ENCODE measurements at places on chromosomes 1 and 21. TPM values are rescaled to one million over a fixed set of nuclear protein-coding genes. Genes with fewer than 3 reads are reported as not detected.
A peak's percentile ranks its signal among the peaks of the same experiment; 100 is the strongest.

Gene LAX1
- polyA plus RNA-seq, result not detected

Gene HOOK1
- not detected for polyA plus RNA-seq

GRCh38 chr1:111097356-111098099 lies 42.4 kb downstream of the DRAM2 start:
- no peak for DNase-seq
- no peak overlapping the region for H3K27ac ChIP-seq
- H3K27me3 ChIP-seq, result no peaks in the 10 kb centered on the region

- no peak overlapping the region for H3K27ac ChIP-seq
- peaks cover 22% of the 10 kb centered on the region for H3K4me1 ChIP-seq
- DNase-seq, result no peak
- no peaks in the 10 kb centered on the region for H3K27me3 ChIP-seq
- H3K36me3 ChIP-seq, result peaks cover 3% of the 10 kb centered on the region
These were observed 42.3 kb downstream of the SSBP3 start for GRCh38 chr1:54363925-54364324.

DNA sequence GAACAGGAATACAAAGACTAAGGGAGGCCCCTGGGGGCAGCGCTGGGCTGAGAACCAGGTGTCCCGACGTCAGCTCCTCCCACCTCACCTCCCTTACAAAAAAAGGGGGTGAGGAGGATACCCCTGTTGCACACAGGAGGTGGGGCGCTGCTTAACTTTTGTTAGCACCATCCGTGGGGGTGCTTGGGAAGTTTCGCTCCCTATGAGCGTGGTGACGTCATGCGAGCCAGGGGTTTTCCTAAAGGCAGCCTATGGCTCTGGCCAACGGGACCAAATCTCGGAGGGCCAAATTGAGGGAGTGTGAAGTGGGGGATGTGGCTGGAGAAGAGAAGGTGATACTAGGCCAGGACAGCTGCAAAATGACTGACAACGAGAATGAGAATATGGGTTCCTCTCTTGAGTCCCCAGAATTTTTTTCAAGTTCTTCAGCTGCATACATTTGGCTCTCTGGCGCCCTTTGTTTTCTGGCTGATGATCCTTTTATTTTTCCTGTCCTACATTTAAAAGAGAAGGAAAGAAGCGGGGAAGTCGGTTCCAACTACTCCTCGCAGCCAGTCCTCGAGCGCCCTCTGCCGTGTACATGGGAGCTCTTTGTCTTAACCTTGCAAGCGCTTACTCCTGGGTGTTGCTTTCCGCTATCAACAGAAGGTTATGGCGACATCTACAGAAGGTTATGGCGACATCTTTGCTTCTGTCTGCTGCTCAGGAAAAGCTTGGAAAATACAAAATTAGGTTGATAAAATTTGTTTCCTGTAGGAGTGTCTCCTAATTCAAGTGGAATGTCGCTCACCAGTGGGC lies 48.0 kb upstream of the ZC3H11B start:
- peaks cover 6% of the 10 kb centered on the region for H3K4me1 ChIP-seq
- H3K27me3 ChIP-seq, result no peaks in the 10 kb centered on the region
- H3K4me3 ChIP-seq, result no peak overlapping the region
- peak; percentile 88 for DNase-seq

Gene TNFSF18
- 0.12 TPM for polyA plus RNA-seq

GRCh38 chr1:154712166-154712810 lies 104.3 kb upstream of the ADAR start:
- no peaks in the 10 kb centered on the region for H3K4me1 ChIP-seq
- H3K27me3 ChIP-seq, result peaks cover 49% of the 10 kb centered on the region
- no peak overlapping the region for H3K4me3 ChIP-seq
- no peaks in the 10 kb centered on the region for H3K36me3 ChIP-seq
- no peak overlapping the region for H3K27ac ChIP-seq

Gene TMEM269
- polyA plus RNA-seq, result 0.14 TPM

GRCh38 chr1:48758976-48759375 lies 17.7 kb downstream of the BEND5 start:
- no peak overlapping the region for H3K27ac ChIP-seq
- H3K36me3 ChIP-seq, result peaks cover 2% of the 10 kb centered on the region
- DNase-seq, result no peak
- peaks cover 2% of the 10 kb centered on the region for H3K4me1 ChIP-seq
- no peak overlapping the region for H3K4me3 ChIP-seq

Data from IMR-90 (cell line).